ENCODE measurements at places on chromosomes 7 and 10.

DNA sequence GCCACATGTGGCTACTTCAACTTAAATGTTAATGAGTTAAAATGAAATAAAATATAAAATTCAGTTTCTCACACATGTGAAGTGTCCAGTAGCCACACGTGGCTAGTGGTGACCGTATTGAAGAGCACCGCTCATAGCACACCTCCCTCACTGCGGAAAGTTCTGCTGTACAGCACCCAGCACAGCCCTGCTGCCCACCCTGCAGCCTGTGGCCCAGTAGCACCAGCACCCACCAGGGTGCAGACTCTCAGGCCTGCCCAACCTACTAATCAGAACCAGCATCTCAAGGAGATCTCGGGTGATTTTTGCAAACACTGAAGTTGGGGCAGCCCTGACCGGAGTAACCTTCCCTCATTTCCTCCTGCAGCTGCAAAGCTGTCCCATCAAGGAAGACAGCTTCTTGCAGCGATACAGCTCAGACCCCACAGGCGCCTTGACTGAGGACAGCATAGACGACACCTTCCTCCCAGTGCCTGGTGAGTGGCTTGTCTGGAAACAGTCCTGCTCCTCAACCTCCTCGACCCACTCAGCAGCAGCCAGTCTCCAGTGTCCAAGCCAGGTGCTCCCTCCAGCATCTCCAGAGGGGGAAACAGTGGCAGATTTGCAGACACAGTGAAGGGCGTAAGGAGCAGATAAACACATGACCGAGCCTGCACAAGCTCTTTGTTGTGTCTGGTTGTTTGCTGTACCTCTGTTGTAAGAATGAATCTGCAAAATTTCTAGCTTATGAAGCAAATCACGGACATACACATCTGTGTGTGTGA, 162.8 kb upstream of the LANCL2 start:
- no peak for DNase-seq

- DNase-seq: no peak
Observed at GRCh38 chr7:50397971-50398324, 52.2 kb downstream of the FIGNL1 start.

DNA sequence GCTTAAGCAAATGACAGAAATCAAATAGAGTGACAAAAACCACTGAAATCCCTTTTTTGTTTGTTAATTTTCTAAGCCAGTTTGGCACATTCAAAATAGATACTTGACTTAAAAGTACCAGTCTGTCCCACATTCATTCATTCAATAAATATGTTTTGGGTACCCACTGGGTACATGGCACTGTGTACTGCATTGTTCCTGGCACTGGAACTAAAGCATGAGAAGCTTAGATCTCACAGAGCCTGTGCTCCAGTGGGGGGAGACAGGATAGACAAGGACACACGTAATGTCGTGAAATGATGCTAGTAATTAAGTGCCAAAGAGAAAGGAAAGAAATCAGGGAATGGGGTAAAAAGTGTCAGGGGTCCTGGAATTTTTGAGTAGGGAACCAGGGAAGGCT, 13.0 kb downstream of the MTURN start:
- DNase-seq: no peak

GRCh38 chr10:129030603-129030895, 436.5 kb upstream of the MGMT start:
- DNase-seq: no peak

DNA sequence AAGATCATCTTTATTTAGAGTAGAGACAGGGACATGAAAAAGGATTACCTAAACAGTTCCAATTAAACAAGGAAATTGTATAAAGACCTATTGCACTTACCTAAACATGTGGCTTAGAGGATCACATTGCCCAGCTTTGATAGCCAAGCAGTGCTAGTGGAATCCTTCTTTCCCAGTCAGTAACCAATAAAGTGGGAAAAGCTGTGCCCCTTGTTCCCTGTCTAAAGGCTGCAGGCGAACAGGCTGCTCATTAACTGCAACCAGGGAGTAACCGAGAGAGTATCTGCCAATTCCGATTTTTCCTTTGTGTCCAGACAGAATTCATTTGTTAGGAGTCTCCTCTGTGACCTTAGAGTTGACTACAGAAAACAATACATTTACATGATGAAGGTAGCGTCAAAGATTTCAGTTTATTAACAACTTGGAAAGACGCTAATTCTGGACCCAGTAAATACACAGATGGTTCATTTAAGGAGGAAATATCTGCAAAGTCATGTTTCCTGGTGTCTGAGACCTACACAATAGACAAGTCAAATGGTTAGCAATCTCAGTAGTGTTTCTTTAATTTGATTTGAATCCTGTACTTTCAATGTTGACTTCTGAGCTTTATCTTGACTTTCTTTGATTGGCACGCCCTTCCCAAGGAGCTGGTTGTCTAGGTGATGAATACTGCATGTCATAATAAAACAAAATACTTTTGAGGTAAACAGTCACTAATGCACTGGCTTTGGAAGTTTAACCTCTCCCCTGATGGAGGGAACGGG, 57.3 kb upstream of the MET start:
- no peak for DNase-seq

GRCh38 chr10:80443531-80443974, 10.6 kb upstream of the TSPAN14 start:
- peak; percentile 21 for DNase-seq

DNA sequence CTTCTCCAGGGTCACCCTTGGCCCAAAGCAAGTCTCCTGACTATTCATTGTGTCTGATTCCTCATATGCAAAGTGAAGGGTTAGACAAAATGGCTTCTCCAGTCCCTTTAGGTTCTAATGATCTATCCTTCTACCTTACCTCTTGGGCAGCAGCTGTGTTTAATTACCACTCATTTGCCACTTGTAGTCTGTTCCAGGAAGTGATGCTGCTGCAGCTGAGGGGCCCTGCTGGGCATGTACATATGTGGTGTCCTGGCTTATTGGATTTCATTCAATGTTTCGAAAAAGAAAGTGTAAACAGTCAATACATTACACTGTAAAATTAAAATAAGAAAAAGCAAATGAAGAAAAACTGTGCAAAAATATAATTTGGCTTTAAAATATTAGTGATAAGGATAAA, 36.6 kb downstream of the SCIN start:
- no peak for DNase-seq

- DNase-seq: no peak
Observed at GRCh38 chr10:43230909-43231522, 35.8 kb downstream of the RASGEF1A start.

DNA sequence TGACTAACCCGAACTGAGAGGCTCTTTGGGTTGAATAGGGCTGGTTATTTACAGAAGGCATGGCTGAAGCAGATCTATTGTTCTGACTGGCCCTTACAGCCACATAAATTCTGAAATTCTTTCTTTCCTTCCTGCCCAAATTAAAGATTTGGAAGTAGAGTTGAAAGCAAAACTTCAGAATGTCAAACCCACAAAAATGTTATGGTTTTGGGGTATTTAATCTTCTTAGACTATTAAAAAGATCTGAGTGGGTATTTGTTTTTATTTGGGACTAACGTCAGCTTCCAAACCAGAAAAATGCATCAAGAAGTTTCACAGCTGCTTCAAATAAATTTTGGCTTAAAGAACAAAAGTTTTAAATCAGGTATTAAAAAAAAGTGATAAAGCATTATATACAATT, 124.5 kb downstream of the AHR start:
- no peak for DNase-seq

GRCh38 chr7:102019461-102019860, 202.0 kb downstream of the CUX1 start:
- DNase-seq: no peak
